ENCODE measurements at places on chromosomes 4 and X. TPM values are rescaled to one million over a fixed set of nuclear protein-coding genes. Genes with fewer than 3 reads are reported as not detected.

Gene PDE6B
- total RNA-seq: 4.1 TPM

Gene SLC10A4
- total RNA-seq: 2.0 TPM

Gene REPS2
- 0.58 TPM for total RNA-seq

Gene CYLC1
- not detected for total RNA-seq

Gene CDS1
- 1.1 TPM for total RNA-seq

Gene XPNPEP2
- total RNA-seq: 0.32 TPM

Gene TLL1
- 1.7 TPM for total RNA-seq

Gene KIAA0232
- total RNA-seq: 41.7 TPM

Gene BANK1
- total RNA-seq: 0.44 TPM

Gene GAGE2A
- total RNA-seq: not detected

Gene INPP4B
- 7.0 TPM for total RNA-seq

Gene MAGEA2
- total RNA-seq: not detected

Gene SHROOM2
- 10.3 TPM for total RNA-seq

Gene PAGE2B
- not detected for total RNA-seq

Gene CD40LG
- total RNA-seq: not detected

Gene IL2RG
- not detected for total RNA-seq

Gene EREG
- total RNA-seq: not detected

Gene HPGDS
- not detected for total RNA-seq

Gene MAGEA8
- not detected for total RNA-seq

Gene RENBP
- total RNA-seq: 11.8 TPM

Gene C1GALT1C1
- 12.3 TPM for total RNA-seq

Gene RTL5
- 23.0 TPM for total RNA-seq

Gene DGAT2L6
- total RNA-seq: not detected

Gene SLC38A5
- 8.8 TPM for total RNA-seq

Gene DCLK2
- 29.2 TPM for total RNA-seq

Gene MAOB
- total RNA-seq: 0.93 TPM

Gene RASSF6
- not detected for total RNA-seq

Gene CCDC110
- 0.14 TPM for total RNA-seq

Gene EPGN
- total RNA-seq: 0.63 TPM

Gene SYN1
- 4.5 TPM for total RNA-seq

Gene SOD3
- 0.32 TPM for total RNA-seq

Gene FRAS1
- total RNA-seq: 9.3 TPM

Gene CENPE
- 59.7 TPM for total RNA-seq

Gene NXF2B
- not detected for total RNA-seq

Gene NAA11
- not detected for total RNA-seq

Gene BMX
- not detected for total RNA-seq

Gene CASP6
- total RNA-seq: 28.0 TPM

Gene DNAAF6
- not detected for total RNA-seq

Gene SMIM10L2A
- total RNA-seq: 3.5 TPM

Gene ZFP42
- 0.77 TPM for total RNA-seq

Gene GRIA2
- 2.9 TPM for total RNA-seq

Gene TMSB15A
- total RNA-seq: 233 TPM

Gene CLDN22
- total RNA-seq: not detected

Gene CWH43
- not detected for total RNA-seq

Measured in neural crest cell (in vitro differentiated cells).